HT1080 (cell line): ENCODE measurements at places on chromosomes 11 and 22. TPM values are rescaled to one million over a fixed set of nuclear protein-coding genes. Genes with fewer than 3 reads are reported as not detected.

Gene MPPED2
- not detected in 2 replicates for total RNA-seq

Gene DEFB131B
- total RNA-seq: not detected in 2 replicates

Gene CDC42BPG
- total RNA-seq: 0.13 and 0.23 TPM in 2 replicates

Gene UPB1
- total RNA-seq: not detected in 2 replicates

Gene ASPHD2
- 6.3 and 8.7 TPM in 2 replicates for total RNA-seq

Gene YIF1A
- 114 and 127 TPM in 2 replicates for total RNA-seq

GRCh38 chr11:64305691-64306562 lies 603 bp downstream of the ESRRA start:
- peak; percentile 72 for DNase-seq

DNA sequence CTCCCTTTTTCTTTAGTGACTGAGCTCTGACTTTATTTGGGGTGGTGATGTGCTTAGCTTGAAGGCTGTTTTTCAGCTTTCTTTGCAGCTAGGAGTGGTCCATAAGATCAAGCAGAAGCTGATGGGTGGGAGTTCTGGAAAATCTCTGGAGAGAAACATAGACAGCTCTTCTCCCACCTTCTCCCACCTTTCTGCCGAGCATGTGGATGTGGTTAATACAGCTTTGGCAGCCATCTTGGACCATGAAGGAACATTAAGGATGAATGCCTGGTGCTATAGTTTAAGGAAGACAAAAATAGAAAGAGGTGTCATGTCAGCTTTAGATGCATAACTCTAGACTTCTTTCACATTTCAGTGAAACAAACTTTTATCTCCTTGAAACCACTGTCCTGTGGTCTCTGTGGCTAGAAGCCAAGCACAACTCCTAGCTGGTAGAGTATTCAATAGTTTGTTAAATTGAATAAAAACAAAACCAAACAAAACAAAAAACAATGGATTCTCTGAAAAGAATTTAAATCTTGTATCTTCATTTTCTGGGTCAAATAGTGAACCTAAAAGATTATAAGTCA lies 203.6 kb upstream of the SESN3 start:
- DNase-seq: no peak

DNA sequence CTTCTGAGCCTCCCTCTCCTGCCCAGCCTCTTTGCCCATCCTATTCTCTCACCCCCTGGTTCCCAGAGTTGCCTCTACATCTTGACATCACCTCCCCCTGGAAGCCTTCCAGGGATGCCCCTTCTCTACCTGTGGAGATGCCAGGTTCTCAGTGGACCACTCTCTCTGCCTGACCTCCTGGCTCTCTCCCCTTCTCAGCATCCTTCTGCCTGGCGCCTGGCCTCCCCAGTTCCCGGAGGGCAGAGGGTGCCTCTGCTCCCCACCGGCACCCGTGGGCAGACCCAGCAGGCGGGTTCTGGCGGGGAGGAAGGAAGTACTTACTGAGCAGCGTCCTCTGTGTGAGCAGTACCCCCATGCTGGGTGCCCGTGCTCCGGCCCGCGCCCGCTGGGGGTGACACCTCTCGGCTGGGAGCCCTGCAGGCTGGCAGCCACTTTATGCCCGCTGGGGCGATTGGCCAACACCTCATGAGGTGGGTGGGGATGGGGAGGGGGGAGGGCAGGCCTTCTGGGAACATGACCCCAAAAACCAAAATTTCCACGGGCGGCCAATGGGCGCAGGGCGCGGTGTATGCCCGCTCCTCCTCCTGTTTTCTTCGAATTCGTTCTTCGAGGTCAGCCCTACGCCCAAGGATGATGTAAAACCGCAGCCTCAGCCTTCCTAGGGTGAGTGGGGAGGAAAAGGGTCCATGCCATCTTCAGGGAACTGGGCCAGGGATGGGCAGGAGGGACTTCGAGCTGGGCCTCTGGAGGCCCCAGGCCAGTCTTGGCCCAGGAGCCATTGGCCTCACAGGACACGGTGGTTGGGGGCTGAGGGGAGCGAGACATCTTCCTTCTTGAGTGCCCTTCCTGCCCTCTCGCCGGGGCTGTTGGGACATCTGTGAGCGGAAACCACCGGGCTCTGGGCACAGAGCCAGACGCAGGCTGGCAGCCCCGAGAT lies at the start of gene OSM:
OSM (minus strand) TSS at position 407 of the 937 bp plus-strand sequence; CDS start at position 355, 52 bp downstream.
- no peak for DNase-seq

- no peak for DNase-seq
These were observed 15.4 kb downstream of the SHANK2 start for GRCh38 chr11:71236836-71237475.

GRCh38 chr11:134228625-134229024 lies 4.2 kb downstream of the VPS26B start:
- DNase-seq: no peak

GRCh38 chr11:112129656-112130055 lies 34.2 kb downstream of the IL18 start:
- no peak for DNase-seq

GRCh38 chr11:66288671-66289547 lies at the start of gene YIF1A:
Gene YIF1A, minus strand, starts transcription at chr11:66289143. Its CDS starts 158 bp downstream, at chr11:66288985.
- DNase-seq: peak; percentile 99
